NCI-H748 treated with DMSO at 0.1 percent for 48 hours (cell line): ENCODE measurements at places on chromosomes 2 and 18.
A peak's percentile ranks its signal among the peaks of the same experiment; 100 is the strongest.

DNA sequence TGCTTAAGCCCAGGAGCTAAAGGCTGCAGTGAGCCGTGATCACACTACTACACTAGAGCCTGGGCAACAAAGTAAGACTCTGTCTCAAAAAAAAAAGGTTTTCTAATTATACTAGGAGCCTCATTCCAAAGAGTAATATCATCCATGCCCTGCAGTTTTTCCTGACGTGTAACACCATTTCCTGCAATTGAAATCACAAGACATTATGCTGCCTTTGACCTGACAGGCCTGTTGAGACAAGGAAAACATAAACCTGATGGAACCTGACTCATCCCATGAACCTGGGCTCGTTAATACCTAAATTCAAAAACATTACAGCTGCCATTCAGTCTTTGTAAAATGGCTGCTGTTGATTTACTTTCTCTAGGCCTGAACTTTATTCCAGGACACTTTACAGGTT lies 58.7 kb upstream of the PEX13 start:
- DNase-seq = no peak

- DNase-seq = no peak
Measured at GRCh38 chr2:28833740-28834470, 23.3 kb downstream of the SPDYA start.

DNA sequence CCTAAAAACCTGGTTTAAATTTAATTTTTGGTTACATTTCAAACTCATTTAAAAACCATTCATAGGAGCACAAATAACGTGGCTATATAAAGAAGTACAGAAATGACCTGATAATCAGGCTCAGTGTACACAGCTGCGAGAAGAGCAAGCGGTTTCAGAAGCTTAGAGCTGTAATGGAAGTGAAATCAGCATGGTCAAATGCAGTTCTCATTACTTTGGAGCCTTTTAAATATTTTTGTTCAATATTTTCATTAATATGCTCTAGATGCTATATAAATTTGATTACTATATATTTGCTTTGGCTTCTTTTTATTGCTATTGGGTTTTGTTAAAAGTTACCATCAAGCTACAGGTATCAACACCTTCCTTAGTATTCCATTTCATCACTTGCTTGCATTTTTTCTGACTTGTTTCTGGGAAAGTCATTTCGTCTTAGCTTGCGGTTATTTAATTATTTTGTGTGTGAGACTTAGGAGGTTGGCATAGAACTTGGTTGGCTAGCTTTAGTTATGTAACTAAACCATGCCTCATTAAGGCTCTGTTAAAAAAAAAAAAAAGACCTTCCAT lies 58.7 kb downstream of the AFTPH start:
- DNase-seq = no peak

DNA sequence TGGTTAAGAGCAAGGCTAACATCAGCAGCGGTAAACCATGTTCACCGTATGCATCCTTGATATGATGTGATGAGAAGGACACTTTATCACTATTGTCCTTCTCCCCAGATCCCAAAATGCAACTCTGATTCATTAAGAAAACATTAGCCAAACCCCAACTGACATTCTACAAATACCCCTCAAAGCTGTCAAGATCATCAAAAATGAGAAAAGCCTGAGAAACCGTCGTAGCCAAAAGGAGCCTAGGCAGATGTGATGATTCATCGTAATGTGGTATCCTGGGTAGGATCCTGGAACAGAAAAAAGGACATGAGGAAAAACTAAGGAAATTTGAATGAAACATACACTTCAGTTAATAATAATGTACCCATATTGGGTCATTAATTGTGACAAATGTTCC lies 67.3 kb upstream of the ST6GAL2 start:
- DNase-seq = no peak

DNA sequence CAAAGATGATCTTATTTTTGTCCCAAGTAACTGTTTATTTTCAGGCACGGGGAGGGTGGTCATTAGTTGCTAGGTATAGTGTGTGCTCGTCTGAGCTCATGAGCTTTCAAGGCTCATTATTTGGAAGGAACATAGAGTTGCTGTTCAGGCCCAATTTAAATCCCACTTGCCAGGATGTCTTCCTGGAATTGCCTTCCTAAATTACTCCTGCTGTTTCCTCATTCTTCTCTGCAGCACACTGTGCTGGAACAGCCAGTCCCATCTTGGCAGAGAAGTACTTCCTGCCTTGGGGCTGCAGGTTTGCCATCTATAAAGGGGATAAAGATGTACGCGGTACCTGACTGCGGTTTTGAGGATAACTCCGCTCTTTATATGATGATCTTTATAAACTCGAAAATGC lies 37.3 kb downstream of the GREB1 start:
- no peak for DNase-seq

DNA sequence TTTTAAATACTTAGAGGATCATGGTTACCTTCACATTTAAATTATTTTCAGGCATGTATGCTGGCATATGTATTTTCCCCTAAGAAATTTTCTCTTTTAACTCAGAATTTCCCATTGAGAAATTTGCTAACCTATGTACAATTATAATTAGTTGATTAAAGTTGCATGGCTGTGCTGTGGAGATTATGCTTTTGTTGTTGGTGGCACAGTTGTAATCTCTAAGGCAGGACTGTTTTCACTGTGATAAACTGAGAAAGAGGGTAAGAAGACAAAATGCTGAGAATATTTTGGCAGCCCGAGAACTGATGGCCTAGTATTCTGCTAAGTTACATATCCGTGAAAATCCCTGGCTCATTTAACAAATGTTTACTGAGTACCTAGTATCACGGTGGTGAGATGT lies 1.4 kb downstream of the VRK2 start:
- no peak for DNase-seq

DNA sequence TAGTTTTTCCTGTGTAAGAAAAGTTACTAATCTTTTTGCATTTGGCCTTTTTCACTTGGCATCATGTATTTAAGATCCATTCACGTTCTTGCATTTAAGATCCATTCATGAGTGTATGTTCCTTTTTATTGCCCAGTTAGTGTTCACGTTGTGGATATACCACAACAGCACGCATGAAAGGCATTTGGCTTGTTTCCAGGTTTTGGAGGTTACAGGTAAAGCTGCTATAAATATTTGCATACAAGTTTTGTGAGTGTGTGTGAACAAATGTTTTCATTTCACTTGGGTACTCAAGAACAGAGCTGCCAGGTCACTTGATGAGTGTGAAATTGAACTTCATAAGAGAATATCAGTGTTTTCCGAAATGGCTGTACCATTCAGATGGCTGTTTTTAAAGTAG lies 121.2 kb downstream of the CCBE1 start:
- peak; percentile 11 for DNase-seq

GRCh38 chr2:14896330-14897030 lies 264.0 kb downstream of the LRATD1 start:
- no peak for DNase-seq

GRCh38 chr2:47662552-47662951 lies 120.4 kb upstream of the MSH6 start:
- no peak for DNase-seq

- DNase-seq = no peak
Measured at GRCh38 chr2:200747668-200748618, 63.8 kb upstream of the BZW1 start.

GRCh38 chr2:74041182-74041581 lies 56.5 kb downstream of the TET3 start:
- DNase-seq = no peak

DNA sequence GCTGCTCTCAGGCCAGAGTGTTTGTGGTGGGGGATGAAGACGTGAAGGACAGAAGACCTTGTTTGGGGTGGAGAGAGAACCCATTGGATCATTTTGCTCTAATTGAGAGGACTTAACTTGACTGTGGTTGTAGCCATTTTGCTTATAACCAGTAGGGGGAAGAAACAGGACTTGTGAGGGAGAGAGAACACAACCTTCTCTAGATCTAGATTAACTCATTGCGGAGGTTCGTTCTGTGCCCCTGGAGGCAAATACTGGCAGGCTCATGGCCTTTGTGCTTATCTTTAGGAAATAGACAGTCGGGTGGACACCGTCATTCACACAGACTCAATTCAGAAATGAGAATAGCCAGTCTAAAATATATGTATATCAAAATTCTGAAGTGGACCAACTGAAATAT lies 147.0 kb upstream of the LHCGR start:
- DNase-seq = no peak

GRCh38 chr2:40507432-40507831 lies 55.5 kb upstream of the SLC8A1 start:
- no peak for DNase-seq

DNA sequence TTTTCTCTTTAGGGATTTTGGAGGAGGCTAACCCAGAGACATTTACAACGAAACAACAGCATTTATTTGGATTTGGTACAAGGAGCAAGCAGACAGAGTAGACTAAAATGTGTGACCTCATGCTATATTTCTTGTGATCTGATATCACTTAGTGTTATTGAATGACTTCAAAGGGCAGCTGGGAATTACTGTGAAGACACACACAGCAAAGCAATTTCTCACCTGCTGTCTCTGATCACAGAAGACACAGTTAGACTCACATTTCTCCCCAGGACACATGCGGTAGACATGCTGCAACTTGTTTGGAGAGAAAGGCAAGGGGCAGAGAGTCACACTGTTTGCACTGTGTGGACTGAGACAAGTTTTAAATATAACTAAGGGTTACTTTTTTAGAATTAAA lies 67.5 kb downstream of the LTBP1 start:
- no peak for DNase-seq

DNA sequence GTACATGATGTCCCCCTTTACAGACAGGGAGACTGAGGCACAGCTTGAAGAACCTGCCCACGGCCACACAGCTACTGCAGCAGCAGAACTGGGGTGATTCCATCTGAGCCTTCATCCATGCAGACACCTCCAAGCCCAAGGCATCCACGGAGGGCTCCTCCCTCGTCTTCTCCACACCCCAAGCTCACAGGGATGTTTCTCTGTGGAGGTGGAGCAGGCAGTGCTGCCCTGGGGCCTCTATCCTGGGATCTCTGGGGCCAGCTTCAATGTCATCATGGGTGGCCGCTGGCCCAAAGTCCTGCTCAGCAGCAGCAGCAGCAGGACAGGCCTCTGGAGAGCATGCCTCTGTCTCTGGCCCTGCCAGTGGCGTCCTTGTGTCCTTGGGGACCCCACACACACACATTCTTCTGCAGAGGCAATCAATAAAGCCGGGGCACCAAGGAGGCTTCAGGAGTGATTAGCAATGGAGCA lies 31.2 kb downstream of the ADI1 start:
- DNase-seq = no peak

DNA sequence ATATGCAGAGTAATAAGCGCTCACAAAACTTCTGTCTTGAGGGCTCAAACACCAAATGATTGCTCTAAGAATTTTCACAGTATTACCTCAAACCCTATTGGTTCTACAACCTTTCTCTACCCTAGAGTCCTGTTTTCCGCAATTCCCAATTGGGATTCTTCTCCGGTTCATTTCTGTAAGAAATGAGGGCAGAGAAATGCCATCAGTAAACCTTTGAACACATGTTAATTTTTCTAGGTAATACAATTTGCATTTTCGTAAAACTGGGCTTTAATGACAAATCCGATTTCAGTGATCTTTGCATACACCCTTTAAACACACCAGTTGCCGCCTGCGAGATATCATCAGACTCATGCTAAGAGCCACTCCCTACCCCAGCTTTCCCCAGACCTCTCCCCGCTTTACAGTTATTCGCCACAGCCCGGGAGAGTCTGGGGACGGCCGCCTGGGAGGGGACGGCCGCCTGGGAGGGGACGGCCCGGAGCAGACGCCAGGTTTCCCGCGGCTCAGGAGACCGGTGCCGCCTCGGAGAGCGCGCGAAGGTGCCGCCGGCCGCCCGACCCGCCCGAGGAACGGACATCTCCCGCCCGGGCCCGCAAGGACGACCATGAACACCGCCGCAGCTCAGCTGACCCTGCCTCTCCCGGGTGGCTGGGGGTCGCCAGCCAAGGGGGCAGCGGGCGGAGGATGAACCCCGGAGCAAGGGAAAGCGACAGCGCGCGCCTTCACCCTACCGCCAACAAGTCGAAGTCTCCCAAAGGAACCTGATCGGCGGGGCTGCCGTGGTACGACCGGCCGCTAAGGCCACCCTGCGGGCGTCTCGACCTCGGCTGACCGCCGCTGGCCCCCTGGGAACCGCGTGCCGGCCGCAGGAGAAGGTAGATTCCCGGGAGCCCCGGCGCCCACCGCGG lies 463 bp downstream of the SMC6 start:
- peak; percentile 20 for DNase-seq

DNA sequence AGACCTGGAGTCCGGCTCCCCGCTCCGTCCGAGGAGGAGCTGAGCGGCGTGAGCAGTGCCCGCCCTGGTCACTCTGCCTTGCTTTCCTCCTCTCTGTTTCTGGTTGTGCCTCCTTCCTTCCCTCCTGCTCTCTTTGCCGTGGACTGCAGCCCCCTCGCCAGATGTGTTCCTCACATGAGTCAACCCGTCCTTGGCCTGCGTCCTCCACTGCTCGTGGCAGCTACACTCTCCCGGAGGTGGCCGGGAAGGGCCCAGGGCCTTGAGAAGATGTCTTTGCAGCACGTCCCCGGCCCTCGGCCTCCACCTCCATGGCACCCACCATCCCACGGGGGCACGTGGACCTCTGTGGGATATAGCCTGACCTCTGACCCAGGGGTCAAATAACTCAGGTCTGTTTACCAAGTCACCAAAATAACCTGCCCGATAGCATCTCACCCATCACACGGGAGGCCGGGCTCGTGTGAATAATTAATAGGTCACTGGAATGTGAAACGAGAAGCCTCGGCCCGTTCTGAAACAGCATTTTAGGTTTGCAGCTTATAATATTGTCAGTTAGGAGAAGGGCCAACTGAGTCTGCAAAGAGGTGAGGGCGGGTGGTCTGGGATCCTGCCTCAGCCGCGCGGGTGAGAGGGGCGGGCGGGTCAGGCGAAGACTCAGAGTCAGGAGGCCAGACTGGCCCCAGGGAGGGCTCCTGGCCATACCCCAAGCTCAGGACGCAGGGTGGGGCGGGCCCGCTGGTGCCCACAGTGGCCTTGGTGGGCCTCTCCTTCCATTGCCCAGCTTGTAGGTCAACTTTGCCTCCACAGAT lies 42.6 kb downstream of the NFATC1 start:
- DNase-seq = no peak

GRCh38 chr18:23585007-23585871 lies 1.1 kb downstream of the NPC1 start:
- peak; percentile 14 for DNase-seq
